Left cardiac atrium (tissue), 4 donors: ENCODE measurements at places on chromosomes 2 and 18. TPM values are rescaled to one million over a fixed set of nuclear protein-coding genes. Genes with fewer than 3 reads are reported as not detected.
A peak's percentile ranks its signal among the peaks of the same experiment; 100 is the strongest.

DNA sequence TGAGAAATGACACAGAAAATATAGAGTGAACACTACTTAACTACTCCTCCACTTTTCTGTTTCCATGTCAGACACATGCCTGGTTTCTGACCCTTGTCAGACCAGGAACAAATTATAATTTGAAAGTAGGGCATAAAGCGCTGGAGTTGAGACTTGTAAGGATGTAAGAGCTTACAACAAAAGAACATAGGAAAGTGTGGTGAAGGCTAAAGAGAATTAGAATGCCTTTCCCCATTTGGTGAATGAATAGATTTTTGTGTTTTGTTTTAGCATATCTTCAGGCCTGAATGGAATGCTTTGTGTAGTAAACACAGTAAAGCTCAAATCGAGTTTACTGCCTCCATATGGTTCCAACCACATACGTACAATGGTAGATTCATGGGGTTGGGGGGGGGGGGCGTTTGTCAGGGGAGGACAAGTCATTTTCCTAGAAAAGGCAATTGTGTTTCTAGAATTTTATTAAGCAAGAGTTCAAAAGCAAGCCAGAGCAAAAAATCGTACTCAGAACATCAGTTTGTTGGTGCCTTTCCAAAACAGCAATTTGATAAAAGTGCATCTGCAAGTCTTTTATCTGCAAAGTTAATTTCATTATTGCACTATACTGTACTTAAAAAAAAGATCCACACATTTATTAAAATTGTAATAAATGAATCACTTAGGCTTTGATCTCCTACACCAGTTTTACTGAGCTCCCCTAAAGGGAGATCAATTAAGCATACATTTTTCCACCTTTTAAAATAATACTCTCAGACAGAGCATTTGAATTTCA lies 30.9 kb downstream of the NRXN1 start:
- no peak for DNase-seq

- DNase-seq, result no peak
Measured at GRCh38 chr2:152606081-152606480, 111.2 kb downstream of the PRPF40A start.

Gene LONRF2
- 13.5 TPM for total RNA-seq

DNA sequence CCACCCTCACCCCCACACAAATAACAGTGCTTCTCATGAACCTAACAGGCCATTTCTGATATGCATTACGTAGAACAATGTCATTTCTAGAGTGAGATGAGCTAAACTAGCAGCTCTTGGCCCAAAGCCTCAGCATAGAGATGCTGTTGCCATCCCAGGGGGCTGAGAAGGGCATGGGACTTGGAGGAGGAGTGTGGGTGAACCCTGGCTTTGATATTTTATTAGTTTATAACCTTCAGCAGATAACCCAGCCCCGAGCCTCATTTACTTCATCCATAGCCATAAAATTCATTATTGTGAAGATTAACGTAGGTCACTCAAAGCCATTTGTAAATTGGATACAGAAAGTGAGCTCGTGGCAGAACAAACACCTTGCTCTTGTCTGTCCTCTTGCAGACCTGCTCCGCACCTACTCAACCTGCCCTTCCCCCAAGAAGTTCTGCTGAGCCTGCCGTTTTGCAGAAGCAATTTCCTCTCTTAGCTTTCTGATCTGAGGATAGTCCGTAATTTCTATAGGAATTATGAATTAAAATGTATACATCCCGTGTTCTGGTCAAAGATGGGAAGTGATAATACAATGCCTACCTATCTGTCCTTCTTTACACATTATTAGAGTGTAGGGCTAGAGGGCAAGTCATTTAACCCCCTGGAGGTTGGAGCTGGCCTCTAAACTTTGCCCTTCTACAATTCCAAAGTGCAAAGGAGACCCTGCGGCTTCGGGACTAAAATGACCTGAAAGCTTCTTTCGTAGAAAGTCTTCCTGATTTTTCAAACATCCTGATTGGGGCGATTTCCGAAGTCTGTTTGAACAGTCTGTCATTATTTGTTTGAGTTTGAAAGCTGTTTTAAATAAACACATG lies 187.4 kb downstream of the BCL2 start:
- no peak for DNase-seq

DNA sequence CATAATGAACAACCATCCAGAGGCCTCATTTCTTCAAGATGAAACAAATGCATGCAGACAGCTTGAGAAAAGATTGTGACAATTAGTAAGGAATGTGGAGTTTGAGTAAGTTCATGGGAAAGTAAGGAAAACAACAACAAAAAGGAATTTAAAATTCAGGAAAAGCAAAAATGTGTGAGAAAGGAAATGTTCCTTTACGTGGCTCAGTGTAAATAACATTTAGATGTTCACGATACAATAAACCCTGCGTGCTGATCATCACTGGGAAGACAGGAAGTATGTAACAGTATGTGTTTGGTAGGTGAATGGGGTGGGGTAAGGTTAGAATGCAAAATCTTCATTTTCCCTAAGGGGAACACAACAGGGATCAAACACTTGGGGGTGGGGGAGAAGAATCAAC lies 72.7 kb downstream of the TRIP12 start:
- DNase-seq, result no peak

DNA sequence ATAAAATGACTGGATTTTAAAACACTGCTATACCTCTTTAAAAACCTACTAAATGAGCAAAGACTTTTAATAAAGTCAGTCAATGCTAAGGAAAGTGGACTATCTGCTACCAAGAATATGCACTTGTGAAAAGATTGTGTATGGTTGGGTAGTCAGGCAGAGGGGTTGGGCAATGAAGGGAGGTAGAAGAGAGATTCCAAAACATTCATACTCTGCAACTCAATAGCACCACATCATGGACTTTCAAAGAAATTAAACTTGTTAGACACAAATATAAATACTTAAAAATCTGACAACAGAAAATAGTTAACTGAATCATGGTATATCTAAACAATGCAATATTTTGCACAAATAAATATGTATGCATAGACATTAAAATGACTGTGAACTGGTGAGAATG lies 139.9 kb upstream of the MAPRE2 start:
- no peak for DNase-seq

DNA sequence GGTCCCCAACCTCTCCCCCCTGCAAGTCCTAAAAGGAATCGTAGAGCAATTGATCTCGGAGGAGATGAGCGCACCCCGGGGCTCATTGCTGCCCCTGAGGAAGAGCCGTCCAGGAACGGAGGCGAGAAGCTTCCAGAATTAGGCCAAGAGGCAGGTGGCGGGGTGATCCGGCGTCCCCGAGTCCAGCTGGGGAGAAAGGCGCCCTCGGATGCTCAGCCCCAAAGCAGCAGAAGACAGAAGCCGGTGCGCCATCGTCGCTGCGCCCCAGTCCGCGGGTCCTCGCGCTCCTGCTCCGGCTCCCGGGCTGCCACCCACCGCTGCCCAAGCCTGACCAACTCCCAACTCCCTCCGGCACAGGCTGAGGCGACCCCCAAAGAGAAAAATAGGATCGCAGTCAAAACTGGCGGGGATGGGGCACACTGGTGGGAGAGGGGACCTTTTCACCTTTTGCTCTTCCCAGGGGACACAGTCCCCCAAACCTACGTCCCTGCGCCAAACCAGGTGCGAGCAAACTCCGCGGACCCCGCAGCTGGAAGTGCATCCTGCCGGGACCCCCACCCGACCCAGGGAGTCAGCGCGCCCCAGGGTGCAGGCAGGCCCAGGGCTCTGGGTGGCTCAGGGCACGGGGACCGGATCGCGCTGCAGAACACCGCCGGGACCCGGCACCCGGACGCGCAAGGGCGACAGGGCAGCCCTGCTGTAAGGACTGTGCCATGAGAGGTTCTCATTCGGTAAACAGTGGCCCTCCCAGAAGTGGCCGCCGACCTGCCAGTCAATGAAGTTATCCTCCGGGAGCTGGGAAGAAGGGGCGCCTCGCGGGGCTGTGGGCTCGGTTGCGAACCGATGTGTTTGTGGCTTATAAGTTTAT lies 8.4 kb upstream of the MEIS1 start:
- DNase-seq, result no peak

Gene NEDD4L
- 64.9 TPM for total RNA-seq

Gene ARHGAP25
- total RNA-seq, result 11.0 TPM

Gene CNTNAP5
- total RNA-seq, result not detected

Gene TMEM37
- 6.1 TPM for total RNA-seq

DNA sequence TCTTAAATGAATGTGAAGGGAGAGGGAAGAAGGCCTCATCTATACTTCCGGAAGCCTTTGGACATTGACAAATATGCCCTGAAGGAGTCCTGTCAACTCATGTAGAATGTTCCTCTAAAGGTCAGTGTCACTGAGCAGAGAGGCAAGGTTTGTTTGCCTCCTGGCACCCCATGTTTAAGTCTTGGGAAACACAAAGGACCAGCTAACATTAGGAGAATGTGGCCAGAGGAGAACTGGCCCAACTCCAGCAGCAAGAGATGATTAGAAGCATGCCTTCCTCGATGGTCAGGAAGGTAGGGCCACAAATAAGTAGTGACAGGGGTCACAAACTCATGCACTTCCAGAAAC lies 5.7 kb downstream of the DYSF start:
- DNase-seq, result no peak

- no peak for DNase-seq
Measured at GRCh38 chr18:41646915-41647620, 308.0 kb upstream of the PIK3C3 start.

GRCh38 chr2:134406311-134406710 lies 152.4 kb downstream of the MGAT5 start:
- no peak for DNase-seq

DNA sequence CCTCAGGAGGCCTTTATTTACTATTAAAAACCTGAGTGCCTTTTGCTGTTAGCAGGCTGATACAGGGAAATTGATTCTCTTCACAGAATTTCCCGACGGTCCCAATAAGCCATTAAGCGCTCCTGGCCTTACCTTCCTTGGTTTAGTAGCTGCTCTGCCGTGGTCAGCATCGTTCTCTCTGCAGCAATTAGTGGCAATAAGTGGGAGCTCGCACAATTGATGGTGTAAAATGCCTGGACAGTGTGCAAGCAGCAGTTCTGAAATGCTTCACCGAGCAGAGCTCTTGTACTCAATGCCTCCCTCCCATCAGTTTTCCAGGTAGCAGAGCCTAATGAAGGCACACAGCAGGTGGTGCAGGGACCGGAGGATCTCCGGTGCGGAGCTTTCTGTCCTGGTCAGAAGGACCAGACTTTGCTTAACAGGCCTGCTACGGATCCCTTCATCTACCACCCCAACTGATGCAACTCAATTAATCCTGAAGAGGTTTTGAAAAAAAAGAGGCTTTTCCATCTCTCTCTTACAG lies 1.1 kb upstream of the LINC00305 start:
- no peak for DNase-seq

DNA sequence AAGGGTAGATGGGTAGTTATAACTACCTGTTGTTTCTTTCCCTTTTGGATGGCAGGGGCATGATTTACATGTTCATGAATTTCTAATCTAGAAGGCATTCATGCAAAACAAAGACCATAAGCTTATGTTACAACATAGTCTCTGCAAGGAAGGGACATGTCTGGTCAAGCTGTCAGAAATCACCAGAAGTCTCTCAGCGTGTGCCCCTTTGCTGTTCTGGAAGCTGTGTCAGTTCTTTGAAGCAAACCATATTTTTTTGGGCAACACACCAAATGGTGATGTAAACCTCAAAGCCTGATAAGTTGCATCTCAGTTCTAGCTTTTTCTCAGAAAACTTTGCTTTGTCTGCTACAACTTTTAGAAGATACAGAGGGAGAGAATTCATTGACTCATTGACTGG lies 173.5 kb upstream of the CTAGE1 start:
- no peak for DNase-seq

Gene OR6B2
- not detected for total RNA-seq

Gene RIT2
- not detected for total RNA-seq

Gene CTLA4
- total RNA-seq, result not detected

DNA sequence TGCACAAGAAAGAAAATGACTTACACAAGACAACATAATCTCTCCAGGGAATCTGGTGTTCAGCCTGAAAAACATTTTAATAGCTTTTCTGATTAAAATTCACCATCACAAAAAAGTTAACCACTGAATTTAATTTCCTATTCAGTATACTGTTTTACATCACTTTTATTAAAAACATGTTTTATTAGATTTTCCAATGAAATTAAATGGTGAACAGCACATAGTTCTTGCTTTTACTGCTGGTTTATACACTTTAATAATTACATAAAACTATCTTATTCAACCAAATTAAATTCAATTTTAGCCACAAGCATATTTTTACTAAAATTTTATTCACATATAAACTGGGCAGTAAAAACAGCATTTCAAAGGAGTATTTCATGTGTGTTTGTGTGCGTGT lies 138.3 kb downstream of the NOL4 start:
- DNase-seq, result no peak

Gene FHOD3
- total RNA-seq, result 117 TPM

Gene EFR3B
- total RNA-seq, result 8.7 TPM

GRCh38 chr2:152635635-152636298 lies 81.5 kb downstream of the PRPF40A start:
- DNase-seq, result peak; percentile 48

- no peak for DNase-seq
Measured at GRCh38 chr2:74051504-74051903, 66.8 kb downstream of the TET3 start.

DNA sequence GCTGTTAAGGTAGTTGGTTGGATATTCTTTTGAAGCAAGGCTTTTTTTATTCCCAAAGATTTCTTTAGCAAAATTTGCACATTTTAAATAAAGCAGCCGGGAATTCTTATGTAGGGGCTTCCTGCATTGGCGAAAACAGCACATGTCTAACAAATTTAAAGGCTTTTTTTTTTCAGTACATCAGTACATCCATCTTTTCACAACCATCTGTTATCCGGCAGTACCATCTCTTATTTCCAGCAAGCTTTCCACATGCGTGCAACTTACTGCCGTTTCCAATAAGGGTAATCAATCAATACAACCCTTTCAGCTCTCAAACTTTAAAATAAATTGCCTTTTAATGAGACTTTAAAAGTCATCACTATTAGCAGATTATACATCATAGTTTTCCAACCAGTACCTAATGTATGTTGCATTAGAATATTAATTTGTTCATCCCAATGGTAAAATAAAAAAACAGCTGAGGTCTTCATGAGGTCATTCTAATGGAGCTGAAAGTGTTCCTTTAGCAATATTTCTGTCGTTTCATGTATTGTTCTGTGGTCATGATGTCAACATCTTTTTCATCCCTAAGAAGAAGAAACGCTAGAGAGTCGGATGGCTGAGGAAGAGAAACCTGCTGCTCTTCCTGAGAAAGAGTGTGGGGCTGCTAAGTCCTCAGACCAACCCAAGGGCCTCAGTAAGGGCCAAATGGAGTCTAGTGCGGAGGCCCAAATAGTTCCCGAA lies 81.4 kb upstream of the UNC80 start:
- no peak for DNase-seq

GRCh38 chr2:236158969-236159777 lies 9.0 kb downstream of the GBX2 start:
- no peak for DNase-seq

GRCh38 chr18:2982452-2983269 lies 30.3 kb downstream of the LPIN2 start:
- DNase-seq, result no peak

DNA sequence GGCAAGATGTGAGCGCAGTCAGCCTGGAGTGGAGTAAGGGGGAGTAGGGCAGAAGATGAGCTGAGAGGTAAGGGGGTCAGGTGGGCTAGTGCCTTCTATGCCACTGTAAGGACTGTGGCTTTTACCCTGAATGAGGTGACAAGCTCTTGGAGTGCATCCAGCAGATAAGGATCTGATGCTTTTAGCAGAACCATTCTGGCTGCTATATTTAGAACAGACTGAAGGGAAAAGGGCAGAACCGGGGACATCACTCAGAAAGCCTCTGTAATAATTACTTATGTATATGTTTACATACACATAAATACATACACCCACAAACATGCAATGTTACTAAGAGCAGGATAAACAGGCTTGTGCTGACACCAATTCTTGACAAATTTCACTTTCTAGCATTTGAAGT lies 124.8 kb downstream of the DTNB start:
- no peak for DNase-seq

Gene RHOB
- 224 TPM for total RNA-seq

- DNase-seq, result no peak
Measured at GRCh38 chr2:187916799-187917198, 362.6 kb upstream of the TFPI start.
